NCI-H1105 treated with DMSO at 0.1 percent for 48 hours (cell line): ENCODE measurements at places on chromosomes 6 and 20.
A peak's percentile ranks its signal among the peaks of the same experiment; 100 is the strongest.

GRCh38 chr6:43879722-43880121 is 109.7 kb downstream of the VEGFA start:
- DNase-seq: no peak

DNA sequence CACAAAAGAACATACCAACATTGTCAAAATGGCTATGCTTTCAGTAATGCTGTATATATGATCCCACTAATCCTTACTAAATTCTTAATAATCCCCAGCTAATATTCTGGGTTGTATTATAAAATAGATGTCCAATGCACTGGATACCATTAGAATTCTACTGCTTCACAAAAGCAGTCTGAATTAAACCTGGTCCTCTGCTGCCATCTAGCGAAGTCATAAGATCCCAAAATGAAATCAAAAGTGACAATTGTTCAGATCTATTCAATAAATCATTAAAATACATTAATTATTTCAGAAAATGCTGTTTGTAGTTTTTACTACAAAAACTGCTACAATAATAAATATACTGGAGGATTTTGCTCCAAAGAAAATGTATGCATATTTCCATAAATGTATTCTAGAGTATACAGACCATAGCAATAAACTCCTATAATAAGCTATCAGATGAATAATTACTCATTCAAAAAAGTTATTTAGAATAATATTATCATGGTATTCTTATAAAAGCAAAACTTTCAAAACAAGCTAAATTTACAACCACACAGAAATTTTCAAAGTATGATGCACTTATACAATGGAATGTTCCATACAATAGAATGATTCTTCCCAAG is 92.6 kb downstream of the RNGTT start:
- DNase-seq: peak; percentile 57

DNA sequence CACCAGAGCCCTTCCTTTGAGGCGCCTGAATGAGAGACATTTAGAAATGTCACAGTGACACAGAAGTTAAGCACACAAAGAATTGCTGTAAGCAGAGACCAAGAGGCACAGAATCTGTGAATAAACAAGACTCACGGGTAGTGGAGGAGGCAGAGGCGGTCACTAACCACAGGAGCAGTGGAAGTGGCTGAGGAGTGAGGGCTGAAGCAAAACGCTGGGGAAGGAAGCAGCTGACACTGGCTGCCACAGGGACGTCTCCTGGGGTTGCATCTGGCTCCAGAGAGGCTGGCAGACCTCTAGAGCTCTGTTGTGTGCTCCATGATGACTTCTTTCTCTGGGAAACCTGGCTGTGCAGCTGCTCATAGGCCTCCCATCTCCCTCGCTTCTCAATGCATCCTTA is 65.0 kb upstream of the SLC2A12 start:
- DNase-seq: no peak

- no peak for DNase-seq
Measured at GRCh38 chr6:117655380-117655779, 19.9 kb upstream of the NUS1 start.

GRCh38 chr20:56922497-56922896 is 293.4 kb downstream of the TFAP2C start:
- DNase-seq: no peak
